ENCODE measurements at places on chromosomes 1 and 21.
A peak's percentile ranks its signal among the peaks of the same experiment; 100 is the strongest.

- no peak for DNase-seq
Observed at GRCh38 chr21:9763306-9763705, 758.1 kb upstream of the TPTE start.

- DNase-seq = no peak
Observed at GRCh38 chr1:19747761-19748160, 52.0 kb downstream of the TMCO4 start.

DNA sequence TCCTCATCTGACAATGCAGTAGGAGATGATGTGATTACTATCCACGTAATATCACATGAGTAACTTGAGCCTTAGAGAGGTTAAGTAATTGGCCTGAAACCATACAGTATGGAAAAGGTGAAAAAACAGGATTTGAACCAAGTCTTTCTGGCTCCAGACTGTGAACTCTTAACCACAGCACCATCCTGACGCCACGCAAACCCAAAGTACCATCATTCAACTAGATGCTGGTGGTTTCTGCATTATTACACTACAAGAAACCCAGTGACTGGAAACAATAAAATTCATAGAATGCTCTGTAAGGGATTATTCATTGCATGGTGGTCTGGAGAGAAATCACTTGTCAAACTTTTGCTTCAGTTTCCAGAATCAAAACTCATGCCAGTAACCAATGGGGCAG, 90.7 kb downstream of the MAB21L3 start:
- no peak for DNase-seq

- DNase-seq = no peak
Observed at GRCh38 chr1:212565079-212565478, 43.5 kb upstream of the ATF3 start.

DNA sequence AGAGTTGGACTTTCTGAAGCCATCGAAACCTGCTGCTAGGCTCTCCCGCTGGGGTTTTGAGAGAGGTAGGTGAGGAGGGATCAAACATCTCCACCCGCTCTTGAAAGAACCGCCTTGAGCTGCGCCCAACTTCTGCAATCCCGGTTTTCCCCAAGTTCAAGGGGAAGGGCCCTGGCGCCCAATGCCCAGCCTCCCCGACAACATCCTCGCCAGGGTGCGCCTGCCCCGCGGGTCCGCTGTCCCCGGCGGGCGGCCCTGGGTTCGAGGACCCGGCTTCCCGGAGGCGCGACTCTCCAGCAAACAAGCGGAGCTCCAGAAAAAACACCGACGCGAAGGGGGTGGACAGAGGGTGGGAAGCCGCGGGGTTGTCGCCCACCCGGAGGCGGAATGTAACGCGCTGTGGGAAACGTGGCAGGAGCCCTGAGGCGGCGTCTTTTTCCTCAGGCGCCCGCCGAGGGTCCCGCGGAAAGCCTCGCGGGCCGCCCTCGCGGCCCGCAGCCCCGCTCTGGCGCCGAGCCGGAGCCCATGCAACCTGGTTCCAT, 607 bp downstream of the BTG3 start:
- peak; percentile 53 for DNase-seq

- DNase-seq = no peak
Observed at GRCh38 chr1:183219616-183220009, 33.5 kb downstream of the LAMC2 start.

DNA sequence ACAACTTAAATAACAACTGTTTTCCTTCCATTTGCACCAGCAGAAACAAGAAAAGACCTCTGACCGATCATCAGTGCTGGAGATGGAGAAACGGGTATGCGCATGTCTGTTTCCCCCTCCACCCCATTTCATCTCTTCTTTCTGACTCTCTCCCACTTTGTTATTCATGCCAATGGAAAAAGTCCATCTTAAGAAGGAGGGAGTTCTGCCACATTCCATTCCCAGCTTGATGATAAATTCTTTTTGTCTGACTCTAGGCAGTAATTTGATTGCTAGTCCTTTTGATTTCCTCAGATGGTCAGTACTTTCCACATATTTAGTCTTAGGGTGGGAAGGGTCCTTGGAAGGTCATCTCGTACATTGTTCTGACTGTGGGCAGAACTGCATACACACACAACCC, 142.5 kb downstream of the SYT2 start:
- peak; percentile 46 for DNase-seq

- DNase-seq = no peak
Observed at GRCh38 chr1:111486431-111486830, 12.6 kb downstream of the C1orf162 start.

GRCh38 chr1:240515505-240515904, 96.5 kb downstream of the GREM2 start:
- DNase-seq = no peak

DNA sequence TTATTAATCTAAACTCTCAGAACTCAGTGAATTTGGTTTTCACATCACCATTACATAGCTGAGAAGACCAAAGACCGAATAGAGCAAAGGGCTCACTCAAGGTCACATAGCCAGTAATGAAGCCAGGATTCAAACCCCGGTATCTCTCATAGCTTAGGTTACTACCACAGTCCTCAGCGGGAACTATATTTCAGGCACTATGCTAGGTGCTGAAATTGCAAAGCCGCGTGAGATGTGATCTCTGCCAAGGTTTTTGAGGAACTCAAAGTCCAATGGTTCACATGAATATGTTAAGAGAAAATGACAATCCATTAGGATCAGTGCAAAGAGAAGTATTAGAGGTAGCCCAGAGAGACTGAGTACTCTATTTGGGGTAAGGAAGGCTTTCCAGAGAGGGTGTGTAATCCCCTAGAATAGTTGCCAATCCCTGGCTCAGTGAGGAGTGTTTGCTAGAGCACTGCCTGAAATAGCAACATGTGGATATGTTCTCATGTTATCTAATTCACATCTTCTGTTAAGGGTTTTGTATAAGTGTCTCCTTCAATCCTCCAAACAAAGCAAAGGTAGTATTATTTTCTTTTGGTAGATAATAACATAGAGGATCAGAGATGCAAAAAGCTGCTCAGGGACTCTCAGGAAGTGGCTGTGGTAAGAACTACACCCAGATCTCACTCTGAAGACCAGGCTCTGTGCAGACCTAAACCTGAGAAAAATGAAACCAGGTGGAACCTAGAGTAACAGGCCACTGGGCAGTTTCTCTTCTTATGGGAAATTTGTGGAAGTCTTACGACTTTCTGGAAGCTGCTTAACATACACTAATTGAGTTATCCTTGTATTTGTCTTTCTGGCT, 93.1 kb upstream of the C8B start:
- DNase-seq = no peak

DNA sequence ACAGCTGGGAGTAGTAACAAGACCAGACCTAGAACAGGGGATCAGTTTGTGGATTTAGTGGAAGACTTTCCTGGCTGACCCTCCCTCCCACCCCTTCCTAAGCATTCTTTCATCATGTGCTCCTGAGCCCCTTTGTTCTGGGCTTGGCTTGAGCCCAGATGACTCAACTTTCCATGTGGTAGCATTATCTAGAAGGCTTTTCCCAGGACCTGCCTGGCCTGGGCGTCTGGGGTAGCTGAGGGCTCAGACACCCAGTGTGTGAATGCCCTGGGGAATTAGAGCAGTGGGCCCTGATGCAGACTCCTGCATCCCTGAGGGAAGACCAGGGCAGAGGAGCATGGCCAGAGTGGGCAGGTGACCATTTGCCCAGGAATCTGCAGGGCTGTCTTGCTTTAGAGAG, 44.1 kb upstream of the TSPAN2 start:
- no peak for DNase-seq

- DNase-seq = no peak
Observed at GRCh38 chr21:22842875-22843274, 1844.7 kb downstream of the NCAM2 start.

GRCh38 chr1:184646178-184646701, 108.4 kb downstream of the EDEM3 start:
- no peak for DNase-seq

GRCh38 chr1:118970451-118970850, 17.7 kb downstream of the TBX15 start:
- no peak for DNase-seq

All from iPS-NIHi11 (cell line).